NCI-H1694 (cell line): ENCODE measurements at places on chromosomes 6 and 20.
A peak's percentile ranks its signal among the peaks of the same experiment; 100 is the strongest.

- DNase-seq, result no peak
Observed at GRCh38 chr20:18983796-18984195, 170.2 kb downstream of the SCP2D1 start.

- DNase-seq, result peak; percentile 20
Observed at GRCh38 chr6:137399881-137400443, 94.2 kb downstream of the OLIG3 start.

GRCh38 chr6:40706178-40706577 lies 119.0 kb upstream of the LRFN2 start:
- DNase-seq, result no peak

DNA sequence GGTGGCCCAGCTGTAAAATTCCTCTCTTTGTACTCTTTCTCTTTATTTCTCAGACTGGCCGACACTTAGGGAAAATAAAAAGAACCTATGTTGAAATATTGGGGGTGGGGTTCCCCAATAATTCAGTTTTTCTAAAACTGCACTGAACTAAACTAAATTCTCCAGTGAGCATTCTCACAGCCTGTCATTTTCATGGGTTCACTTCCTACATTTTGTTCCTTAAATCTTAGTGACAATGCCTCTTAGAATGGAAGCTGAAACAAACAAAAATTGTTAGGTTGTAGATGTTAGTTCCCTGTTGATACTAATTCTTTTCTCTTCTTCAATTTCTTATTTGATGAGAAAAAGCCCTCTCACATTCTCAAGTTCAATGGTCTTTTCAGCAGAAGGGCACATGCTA lies 35.8 kb upstream of the IFNGR1 start:
- DNase-seq, result no peak

DNA sequence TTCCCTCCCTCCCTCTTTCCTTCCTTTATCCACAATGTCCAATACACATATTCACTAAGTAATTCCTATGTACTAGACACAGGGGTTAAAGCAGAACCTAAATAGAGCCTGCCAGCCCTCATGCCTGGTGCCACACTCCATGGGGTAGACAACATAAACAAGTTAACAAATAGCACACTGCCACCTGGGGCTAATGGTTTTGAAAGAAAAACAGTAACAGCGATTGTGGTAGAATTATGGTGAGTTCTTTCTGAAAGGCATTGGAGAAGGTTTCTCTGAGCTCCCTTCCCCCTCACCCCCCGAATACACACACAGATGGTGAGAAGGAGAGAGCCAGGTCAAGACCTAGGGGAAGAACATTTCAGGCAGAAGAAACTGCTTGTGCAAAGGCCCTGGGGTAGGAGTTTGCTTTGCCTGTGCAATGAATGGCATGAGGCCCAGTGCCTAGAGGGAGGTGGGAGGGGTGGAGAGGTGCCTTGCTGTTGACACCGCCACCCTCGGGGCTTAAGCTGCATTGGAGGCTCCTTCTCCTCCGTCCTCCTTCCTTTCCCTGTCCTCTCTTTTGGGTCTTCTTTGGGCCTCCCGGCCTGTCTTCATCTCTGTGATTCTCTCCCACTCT lies 502.4 kb upstream of the SULF2 start:
- peak; percentile 21 for DNase-seq

- DNase-seq, result no peak
Observed at GRCh38 chr20:10004900-10005299, 29.9 kb upstream of the ANKEF1 start.

- DNase-seq, result no peak
Observed at GRCh38 chr6:15363164-15363522, 117.3 kb downstream of the JARID2 start.

DNA sequence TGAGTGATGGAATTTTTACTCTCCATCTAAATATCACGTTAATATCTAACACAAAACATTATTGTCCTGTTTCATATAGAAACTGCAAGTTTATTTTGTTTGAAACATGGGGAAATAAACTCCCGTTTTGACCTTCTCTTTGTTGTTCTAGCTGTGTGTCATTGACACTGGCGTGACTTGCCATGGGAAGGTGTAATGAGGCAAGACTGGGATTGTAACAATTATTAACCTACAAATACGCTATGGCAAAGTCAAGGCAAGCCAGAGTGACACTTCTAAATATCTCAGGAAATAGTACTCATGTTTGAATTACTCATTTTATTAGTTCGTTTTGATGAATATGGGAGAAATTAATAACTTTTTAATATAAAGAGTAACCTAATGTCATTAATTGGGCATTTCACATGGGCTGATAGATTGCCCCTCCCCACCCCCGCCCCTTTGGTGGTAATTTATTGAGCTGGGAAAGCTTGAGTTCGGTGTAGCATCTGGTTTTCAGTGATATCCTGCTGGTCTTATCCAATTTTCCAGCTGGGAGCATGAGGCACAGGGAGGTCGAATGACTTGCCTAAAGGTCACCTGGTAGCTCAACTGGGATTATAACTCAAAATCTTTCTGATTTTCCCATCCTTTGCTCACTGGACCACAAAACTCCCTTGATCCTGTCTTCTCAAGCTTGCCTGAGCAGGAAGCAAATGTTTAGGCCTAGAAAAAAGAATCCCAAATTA lies 380.6 kb upstream of the JAG1 start:
- no peak for DNase-seq

GRCh38 chr20:58447511-58448391 lies 58.7 kb downstream of the VAPB start:
- DNase-seq, result peak; percentile 2

- no peak for DNase-seq
Observed at GRCh38 chr6:31053873-31054272, 43.6 kb downstream of the MUC22 start.

DNA sequence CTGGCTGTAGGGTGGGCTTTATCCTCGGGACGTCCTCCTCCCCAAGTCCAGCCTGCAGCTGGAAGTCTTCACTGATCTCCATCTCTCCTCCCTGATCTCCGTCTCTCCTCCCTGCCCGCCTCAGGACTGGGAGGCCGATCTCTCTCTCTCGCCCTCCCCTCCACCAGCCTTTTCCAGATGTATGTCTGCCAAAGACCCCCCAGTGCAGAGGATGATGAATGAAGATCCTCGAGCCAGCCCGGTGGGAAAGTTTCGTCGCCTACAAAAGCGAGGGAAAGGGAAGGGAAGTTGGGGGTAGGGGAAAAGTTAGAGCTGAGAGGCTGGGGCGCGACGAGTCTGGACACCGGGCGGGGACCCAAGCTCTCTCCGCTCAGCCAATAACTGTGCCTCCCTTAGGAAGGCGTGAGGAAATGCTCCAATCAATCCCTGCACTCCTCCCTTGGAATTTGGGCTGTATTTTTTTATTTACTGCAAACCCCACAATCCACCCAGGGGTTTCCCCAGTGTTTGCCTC lies 595 bp upstream of the SRF start:
- DNase-seq, result peak; percentile 68

- no peak for DNase-seq
Observed at GRCh38 chr6:167162591-167162990, 4.8 kb upstream of the GPR31 start.
